ENCODE measurements at places on chromosomes 3 and 15. TPM values are rescaled to one million over a fixed set of nuclear protein-coding genes. Genes with fewer than 3 reads are reported as not detected.

MEX3B gene
- 1.2 TPM for total RNA-seq

ZNF445 gene
- total RNA-seq: 20.9 TPM

PLSCR5 gene
- total RNA-seq: not detected

LDHAL6B gene
- not detected for total RNA-seq

CLDN1 gene
- total RNA-seq: 11.4 TPM

CHRD gene
- 0.49 TPM for total RNA-seq

CSPG4 gene
- total RNA-seq: not detected
